ENCODE measurements at places on chromosomes 11 and 22.

GRCh38 chr22:27865496-27865895 lies 53.6 kb downstream of the PITPNB start:
- DNase-seq = no peak

GRCh38 chr22:44146088-44146861 lies 34.5 kb upstream of the PARVG start:
- no peak for DNase-seq

DNA sequence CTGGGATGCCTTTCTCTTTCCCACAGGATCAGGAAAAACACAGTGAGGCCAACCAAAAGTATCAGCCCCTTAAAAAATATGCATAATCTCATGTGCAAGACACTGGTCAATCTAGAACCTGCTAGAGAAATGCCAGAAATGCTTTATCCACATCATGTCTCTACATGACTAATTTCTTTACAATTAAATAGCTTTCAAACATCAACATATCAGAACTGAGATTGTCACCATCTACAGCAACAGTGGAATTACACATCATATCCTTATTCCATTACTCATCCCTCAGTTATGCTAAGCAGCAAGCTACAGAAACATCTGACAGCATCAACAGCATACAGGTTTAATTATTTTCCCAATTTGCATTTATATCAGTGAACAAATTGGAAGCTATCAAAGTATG lies 78.8 kb downstream of the DDIAS start:
- no peak for DNase-seq

GRCh38 chr22:28819253-28820096 lies 19.1 kb upstream of the XBP1 start:
- DNase-seq = no peak

GRCh38 chr11:9396310-9396709 lies 11.9 kb downstream of the IPO7 start:
- no peak for DNase-seq

GRCh38 chr11:95548416-95548815 lies 241.2 kb downstream of the FAM76B start:
- no peak for DNase-seq

DNA sequence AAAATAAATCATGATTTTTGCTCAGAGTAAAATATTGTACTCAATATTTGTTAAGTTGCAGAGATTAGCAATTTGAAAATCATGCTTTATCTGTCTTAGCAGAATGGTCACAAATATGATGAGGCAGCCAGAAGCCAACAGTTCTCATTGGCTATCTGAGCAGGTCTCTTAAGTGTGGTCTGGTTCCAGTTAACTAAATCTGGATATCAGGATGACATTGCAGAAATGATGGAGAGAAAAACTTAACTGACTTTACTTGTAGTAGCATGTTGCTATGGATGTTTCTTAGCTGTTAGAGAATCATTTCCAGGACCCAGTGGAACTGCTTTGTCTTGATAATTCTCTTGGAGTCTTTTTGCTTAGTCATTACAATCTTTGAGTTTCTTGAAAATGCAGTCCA lies 1070.3 kb downstream of the JRKL start:
- no peak for DNase-seq

DNA sequence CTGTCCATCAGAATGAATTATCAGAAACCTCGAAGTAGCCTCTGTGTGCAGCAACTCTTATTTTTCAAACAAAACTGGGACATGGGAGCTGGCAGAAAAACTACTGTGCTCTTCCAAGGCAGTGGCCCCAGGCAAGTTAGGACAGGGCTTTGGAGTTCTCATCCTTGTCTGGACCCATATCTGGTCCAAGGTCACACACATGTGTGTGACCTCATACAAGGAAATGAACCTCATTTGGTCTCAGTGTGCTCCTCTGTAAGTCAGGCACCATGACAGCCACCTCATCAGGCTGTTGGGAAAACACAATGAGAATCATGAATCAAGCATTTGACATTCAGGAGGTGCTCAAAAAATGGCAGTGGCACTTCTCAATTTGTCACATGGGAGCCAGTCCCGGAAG lies 25.8 kb downstream of the LARGE1 start:
- DNase-seq = no peak

DNA sequence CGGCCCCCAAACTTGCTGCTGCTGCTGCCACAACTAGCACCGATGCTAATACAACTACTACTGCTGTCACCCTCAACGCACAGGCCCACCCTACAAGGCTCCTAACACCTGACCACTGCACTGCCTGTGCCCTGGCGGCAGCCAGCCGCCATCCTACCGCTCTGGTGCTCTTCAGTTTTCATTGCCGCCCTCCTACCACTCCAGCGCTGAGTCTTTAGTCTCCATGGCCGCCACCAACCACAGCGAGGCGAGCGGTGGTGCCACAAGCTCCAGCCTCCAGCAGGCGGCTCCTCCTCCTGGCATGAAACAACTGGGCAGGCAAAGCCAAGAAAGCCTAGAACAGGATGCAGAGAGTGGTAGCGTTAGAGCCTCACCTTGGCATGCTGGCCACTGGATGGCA lies 5.0 kb upstream of the RFPL3 start:
- DNase-seq = no peak

- DNase-seq = no peak
Measured at GRCh38 chr22:50504369-50505211, 2.9 kb downstream of the LMF2 start.

DNA sequence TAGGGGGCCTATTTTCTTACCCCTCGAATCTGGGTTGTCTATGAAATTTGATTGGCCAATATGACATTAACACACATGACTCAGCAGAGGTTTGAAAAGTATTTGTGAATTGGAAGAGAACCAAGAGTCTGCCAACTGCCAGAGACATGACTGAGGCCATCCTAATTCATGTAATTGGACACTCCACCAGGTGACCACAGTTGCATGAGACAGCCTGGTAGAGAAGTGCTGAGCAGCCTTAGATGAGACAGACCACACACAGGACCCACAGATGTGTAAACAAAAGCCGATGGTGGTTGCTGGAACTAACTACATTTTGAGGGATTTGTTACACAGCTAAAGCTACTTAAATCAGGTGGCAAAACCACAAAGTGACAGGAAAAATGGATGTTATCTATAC lies 855 bp upstream of the MS4A5 start:
- no peak for DNase-seq

GRCh38 chr11:47324520-47324919 lies 28.0 kb downstream of the MYBPC3 start:
- no peak for DNase-seq

- DNase-seq = no peak
Measured at GRCh38 chr22:49365910-49366309, 461.8 kb downstream of the BRD1 start.

- DNase-seq = peak; percentile 39
Measured at GRCh38 chr11:57406337-57406904, 16.0 kb upstream of the PRG2 start.

- no peak for DNase-seq
Measured at GRCh38 chr11:8318536-8318935, 54.9 kb upstream of the LMO1 start.

- DNase-seq = no peak
Measured at GRCh38 chr11:58742140-58742539, 10.4 kb upstream of the GLYAT start.

- no peak for DNase-seq
Measured at GRCh38 chr22:37753746-37754145, 54.0 kb upstream of the GCAT start.

DNA sequence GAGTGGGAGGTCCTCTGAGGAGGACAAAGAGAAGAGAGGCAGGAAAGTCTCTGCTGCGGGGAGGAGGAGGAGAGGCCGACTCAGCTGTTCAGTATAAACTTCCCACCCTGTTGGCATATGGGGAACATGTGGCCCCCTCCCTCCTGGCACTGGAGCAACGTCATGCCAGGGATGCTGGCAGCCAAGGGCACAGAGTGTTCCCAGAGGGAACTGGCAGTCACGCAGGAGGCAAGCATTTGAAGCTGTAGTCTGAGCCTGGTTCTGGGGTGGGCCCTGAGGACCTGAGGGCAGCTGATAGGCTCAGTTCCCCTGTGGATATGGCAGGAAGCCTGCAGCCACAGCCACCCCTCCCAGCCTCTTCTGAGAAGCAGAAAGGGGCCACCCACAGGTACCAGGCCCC lies 67.1 kb upstream of the TSPAN18 start:
- DNase-seq = no peak

- no peak for DNase-seq
Measured at GRCh38 chr11:12272821-12273617, 104.4 kb upstream of the PARVA start.

GRCh38 chr22:11627798-11628650 lies 3900.0 kb upstream of the OR11H1 start:
- no peak for DNase-seq

DNA sequence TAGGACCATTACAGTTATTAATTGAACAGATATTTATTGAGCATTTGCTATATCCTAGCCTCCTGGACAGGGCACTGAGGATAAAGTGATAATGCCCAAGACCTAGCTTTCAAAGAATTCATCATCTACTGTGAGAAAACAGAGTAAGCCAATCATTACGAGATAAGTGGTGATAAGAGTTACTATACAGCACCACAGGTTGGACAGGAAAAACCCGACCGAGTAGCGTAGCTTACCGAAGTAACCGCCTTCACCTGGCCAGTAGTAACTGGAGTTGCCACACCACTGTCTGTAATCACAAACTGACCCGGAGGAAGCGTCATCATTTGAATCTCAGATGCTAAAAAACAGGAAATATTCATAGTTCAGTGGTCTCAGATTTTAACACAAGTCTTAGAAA lies 10.0 kb upstream of the NFRKB start:
- no peak for DNase-seq

DNA sequence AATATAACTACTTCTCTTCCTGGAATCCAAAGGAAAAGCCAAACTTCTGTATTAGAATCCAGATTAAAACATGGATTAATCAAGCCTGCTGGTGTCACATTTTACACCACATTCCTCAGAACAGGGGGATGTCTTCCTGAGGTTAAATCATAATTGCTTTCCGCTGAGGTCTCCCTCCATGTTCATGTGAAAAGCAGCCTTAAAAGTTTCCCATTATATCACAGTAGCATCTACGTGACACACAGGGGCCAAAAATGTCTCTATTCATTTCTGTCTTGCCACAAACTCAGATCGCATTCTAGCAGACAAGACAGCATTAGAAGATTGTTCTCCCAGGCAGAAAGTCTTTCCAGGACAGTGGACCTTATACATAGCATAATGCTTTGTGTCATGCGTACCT lies 788.7 kb downstream of the OPCML start:
- no peak for DNase-seq

- no peak for DNase-seq
Measured at GRCh38 chr11:12841946-12842630, 167.0 kb upstream of the RASSF10 start.

- DNase-seq = peak; percentile 37
Measured at GRCh38 chr11:57515332-57516060, at the start of gene SLC43A1. TSS of gene SLC43A1 (minus strand) at chr11:57515702. CDS start at chr11:57514111, 1,591 bp downstream.

GRCh38 chr11:131495423-131495822 lies 125.0 kb downstream of the NTM start:
- no peak for DNase-seq

DNA sequence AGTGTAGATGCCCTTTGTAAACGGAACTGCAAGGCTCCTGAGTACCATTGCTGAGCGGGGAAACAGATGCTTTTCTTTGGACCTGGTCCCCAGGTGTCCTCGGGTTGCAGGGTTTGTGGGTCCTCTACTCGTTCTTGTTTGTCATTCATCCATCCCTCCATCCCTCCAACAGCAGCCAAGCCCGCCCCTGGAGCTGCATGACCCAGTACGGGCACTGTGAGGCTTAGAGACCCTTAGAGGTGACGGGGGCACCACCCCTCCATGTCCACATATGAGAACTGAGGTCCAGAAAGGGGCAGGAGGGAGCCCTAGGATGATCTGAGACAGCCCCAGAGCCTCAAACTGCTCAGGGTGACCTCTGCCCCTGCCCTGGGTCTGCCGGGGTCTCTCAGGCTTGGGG lies 45.4 kb downstream of the WNT11 start:
- no peak for DNase-seq

- no peak for DNase-seq
Measured at GRCh38 chr11:7347611-7348431, 96.1 kb downstream of the SYT9 start.

DNA sequence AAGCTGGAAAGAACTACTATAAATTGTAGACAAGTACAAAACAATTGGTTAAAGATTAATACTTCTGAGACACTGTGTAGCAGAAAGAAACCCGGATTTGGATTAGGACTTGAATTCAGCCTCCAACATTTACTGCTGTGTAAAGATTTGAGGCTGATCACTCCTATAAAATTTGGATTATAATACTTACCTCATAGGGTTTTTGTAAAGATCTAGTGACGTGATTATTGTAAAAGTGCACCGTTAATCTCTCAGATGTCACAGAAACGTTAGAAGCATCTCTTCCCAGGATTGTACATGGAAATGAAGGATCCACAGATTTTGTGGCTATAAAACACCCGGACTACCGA lies 323 bp upstream of the HIKESHI start:
- no peak for DNase-seq

DNA sequence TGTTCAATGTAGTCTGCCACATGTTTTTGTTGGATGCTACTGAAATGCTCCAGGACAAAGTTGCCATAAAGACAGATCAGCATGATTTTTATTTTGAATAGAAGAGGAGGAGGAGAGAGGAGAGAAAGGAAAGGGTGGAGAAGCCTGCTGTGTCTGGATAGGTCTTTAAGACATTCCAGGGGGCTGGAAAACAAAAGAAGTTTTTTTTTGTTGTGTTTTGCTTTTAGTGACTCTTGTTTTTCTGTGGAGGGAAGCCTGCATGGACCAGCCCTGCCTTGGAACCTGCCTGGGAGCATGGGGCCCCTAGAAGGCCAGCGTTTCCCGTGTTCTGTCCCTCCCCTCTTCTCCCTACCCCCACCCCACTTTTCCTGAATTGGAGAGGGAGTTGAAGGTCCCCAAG lies 2.3 kb downstream of the TSPAN18 start:
- no peak for DNase-seq

DNA sequence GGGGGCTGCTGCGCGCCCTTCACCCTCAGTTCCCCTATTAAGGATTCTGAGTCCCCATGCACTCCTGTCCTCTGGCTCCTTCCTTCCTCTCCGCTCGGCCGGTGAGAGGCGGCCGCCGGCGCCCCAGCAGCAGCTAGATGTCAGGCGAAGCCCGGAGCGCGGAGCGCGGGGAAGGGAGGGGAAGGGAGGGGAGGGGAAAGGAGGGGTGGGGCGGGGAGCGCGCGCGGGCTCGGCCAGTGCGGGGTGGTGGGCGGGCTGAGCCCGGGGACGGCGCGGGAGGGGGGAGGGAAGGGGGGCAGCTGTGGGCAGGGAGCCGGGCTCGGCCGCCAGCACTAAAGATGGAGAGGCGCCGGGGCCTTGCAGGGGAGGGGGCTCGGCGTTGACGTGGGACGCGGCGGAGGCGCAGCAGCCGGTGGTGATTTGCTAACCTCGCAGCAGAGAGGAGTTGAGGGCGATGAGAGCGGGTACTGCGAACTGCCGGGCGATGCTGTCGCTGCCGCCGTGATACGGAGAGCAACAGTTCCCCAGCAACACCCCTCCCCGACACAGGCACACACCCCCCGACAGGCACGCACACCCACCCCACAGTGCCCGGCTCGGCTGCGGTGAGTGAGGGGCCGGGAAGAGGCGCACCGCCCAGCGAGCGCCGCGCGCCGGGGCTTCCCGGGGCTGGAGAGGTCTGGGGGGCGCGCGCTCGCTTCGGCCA lies at the start of gene ZBTB16:
Gene ZBTB16 (plus strand): TSS at position 434 of the 706 bp plus-strand sequence. CDS start 3,590 bp downstream, outside the sequence.
- DNase-seq = peak; percentile 52

GRCh38 chr11:57439786-57440185 lies 12.9 kb upstream of the SLC43A3 start:
- DNase-seq = no peak

Data from activated CD4-positive, alpha-beta T cell treated with anti-CD3 and anti-CD28 coated beads for 4 hours (primary cell).